ENCODE measurements at places on chromosomes 3 and 15. TPM values are rescaled to one million over a fixed set of nuclear protein-coding genes. Genes with fewer than 3 reads are reported as not detected.

- DNase-seq = no peak
Observed at GRCh38 chr3:133956353-133956752, 60.7 kb upstream of the RAB6B start.

DNA sequence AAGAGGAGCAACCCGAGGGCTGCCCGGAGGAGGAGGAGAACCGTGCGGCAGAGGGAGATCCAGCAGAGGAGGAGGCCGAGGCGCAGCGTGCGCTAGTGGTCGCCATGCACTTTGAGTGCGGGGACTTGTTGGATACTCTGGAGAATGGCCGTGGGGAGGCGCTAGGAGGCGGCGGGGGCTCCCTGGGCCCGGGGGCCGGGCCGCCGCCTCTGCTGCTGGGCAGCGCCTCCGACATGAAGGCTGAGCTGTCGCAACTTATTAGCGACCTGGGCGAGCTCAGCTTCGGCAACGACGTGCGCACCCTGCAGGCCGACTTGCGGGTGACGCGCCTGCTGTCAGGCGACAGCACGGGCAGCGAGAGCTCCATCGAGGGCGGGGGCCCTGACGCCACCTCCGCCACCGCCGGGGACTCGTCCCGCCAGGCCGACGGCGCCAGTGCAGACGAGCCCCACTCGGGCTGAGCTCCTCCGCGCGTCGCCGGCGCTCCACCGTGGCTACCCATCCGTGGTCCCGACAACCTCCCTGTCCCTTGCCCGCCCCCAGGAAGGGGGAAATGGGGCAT, 2.0 kb downstream of the FAM43A start:
- DNase-seq = peak; percentile 90

DNA sequence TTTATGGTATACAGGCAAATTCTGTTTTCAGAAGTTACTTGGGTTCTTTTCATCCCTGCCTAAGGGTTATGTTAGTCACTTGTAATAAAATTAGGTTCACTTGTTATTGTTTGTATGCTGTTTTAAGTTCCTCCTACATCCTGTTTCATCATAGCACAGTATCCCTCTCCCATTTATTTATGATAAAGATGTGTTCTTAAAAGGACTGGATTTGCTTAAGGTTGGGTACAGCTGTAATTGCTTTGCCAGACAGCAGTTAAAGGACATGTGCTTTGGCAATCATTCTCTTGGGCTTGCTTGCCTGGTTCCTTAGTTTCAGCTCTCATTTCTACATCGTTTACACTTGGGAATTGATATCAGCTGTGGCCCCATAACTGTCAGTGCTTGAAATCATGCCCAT, 11.7 kb downstream of the ATP2C1 start:
- DNase-seq = no peak

DNA sequence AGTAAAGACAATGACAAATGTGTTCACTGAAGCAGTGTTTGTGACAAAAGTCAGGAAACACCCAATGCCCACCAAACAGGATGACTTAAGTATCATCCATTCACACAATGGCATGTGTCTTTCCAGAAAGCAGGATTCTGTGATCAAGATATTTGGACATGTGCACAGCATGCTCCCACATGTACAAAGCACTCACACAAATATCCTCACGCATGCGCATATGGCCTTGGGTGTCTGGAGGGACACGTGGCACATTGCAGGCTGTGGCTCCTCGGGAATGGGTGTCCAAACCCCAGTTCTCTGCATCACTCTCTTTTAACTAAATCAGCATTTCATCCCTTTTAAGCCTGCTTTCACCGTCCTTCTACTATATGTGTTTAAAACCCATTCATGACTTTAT, 130.5 kb downstream of the KLF13 start:
- DNase-seq = peak; percentile 73

The MORF4L1 gene
- total RNA-seq = 311 TPM

The NR2E3 gene
- 0.19 TPM for total RNA-seq
